ENCODE measurements at places on chromosomes 3 and 15.

DNA sequence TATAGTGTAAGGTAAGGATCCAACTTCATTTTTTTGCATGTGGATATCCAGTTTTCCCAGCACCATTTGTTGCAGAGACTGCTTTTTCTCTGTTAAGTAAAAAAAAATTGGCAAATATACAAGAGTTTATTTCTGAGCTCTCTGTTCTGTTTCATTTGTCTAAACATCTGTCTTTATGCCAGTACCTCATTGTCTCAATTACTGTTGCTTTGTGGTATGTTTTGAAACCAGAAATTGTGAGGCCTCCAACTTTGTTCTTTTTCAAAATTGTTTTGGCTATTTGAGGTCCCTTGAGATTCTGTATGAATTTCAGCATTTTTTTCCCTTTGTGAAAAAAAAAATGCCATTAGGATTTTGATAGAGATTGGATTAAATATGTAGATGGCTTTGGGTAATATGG lies 150.5 kb downstream of the MINAR1 start:
- DNase-seq = no peak

- no peak for DNase-seq
Observed at GRCh38 chr15:57147621-57148020, 228.7 kb upstream of the CGNL1 start.

GRCh38 chr3:122183893-122184590 lies 574 bp downstream of the CASR start:
- no peak for DNase-seq

- DNase-seq = no peak
Observed at GRCh38 chr15:59053482-59053881, 51.5 kb upstream of the CCNB2 start.

- DNase-seq = no peak
Observed at GRCh38 chr15:91099616-91099994, 452 bp upstream of the SV2B start.

DNA sequence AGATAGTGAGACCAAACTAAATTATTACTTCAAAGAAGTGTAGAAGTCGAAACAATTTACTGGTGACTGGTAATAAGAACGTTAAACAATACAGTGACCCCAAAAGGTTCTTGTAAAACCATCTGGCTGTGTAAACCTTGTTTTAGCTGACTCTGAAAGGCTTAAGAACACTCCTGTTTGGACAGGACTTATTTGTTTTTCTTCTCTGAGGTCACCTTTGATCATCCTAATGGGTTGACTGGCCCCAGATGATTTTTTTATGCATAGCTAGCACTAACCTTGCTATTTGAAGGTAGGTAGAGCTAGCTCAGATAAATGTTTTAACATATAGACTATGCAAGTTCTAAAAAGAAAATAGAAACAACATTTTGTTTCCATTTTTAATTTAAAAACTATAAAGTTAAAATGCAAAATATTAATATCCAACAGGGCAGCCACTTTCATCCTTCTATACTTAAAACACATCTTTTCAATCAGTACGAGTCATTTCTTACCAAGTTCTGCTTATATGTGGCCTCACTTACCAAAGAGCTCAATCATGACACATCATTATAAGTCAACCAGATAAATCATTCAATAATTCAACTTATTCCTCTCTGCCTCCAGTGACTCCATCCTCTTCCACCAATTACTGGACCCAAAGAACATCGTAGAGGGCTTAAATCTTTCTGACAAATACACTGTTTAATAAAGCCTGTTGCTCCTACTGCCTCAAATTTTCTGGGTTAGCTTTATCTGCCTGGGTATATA lies 158.8 kb downstream of the SSR3 start:
- DNase-seq = no peak

- peak; percentile 62 for DNase-seq
Observed at GRCh38 chr3:72247645-72248388, 462.9 kb upstream of the PROK2 start.

DNA sequence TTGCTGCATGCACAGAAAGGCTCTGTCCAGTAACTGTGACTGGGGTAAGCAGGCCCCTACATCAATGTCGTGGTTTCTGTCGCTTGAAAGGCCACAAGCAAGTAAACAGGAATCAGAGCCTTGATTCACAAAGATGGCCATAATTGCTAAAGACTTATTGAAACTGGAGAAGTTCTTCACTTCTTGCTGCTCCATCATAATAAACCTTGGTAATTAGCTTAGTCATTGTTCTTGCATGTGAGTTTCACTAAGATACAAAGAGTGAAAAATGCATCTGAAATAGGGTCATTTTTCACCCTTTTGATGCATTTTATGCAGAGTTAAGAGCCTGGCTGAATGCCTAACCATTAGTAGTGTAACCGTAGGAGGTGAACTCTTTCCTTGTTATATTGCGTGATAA lies 3.2 kb downstream of the SEMA6D start:
- no peak for DNase-seq

Data from C1 segment of cervical spinal cord (tissue), 14 donors.